ENCODE measurements at places on chromosomes 3 and 15.

DNA sequence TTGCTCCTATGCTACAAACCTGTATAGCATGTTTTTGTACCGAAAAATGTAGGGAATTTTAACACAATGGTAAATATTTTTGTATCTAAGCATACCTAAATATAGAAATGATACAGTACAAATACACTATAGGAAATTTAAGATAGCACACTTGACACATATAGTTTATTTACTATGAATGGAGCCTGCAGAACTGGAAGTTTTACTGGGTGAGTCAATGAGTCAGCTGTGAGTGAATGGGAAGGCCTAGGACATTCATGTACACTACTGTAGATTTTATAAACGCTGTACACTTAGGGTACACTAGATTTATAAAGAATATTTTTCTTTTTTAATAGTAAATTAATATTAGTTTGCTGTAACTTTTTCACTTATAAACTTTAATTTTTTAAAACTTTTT lies 707.7 kb upstream of the EPHA6 start:
- no peak for DNase-seq

- DNase-seq: no peak
Observed at GRCh38 chr3:55725681-55726500, 238.8 kb upstream of the WNT5A start.

DNA sequence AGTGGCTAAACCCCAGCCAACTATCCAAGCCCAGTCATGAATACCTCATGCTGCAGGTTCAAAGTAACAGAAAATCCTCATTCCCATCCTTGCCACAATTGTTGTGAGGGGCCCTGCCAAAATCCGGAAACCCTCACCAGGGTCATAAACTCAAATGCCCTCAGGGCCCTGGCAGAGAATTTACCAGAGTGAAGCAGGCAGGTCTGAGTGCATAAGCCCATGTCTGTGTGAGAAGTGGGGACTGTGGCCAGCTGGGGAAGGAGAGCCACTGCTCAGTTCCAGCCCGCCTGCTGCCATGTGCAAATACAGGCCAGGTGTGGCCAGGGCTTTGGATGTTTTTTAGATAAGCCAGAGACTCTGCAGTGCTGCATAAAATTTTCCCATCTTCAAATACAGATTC lies 7.0 kb downstream of the CEP152 start:
- no peak for DNase-seq

GRCh38 chr3:156643729-156644389 lies 30.5 kb upstream of the TIPARP start:
- DNase-seq: peak; percentile 37

DNA sequence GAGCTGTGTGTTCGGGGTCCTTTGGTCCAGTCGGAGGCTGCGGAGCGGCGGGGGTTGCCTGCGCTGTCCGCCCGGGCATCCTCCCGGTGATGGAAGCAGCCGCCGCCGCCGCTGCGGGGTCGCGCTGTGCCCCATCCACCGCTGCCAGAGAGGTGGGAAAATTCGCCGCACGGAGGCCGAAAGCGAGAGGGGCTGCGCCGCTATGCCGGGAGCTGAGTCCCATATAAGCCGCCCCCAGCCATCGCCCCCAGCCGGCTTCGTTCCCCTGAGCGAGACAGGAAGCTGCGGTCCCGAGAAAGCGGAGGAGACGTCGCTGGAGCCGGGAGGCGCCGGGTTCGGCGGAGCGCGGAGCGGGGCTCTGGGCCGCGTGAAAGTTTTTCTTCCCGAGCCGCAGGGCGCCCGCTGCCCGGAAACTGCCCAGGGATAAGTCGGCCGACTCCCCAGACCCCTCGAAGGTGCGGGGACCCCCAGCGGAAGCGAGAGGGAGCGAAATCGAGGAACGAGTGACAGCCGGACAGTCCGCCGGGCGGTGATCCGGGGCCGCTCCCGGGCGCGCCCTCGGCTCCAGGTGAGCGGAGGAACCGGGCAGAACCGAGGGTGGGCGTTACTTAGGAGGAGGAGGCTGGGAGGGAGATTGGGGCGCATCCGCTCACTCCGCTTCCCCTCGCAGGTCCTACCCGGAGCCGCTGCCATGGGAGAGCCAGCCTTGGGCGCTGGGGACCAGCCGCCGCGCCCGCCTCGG lies 574 bp downstream of the CHST2 start:
- DNase-seq: peak; percentile 8

- DNase-seq: no peak
Observed at GRCh38 chr15:85457392-85457968, 77.1 kb downstream of the AKAP13 start.

- no peak for DNase-seq
Observed at GRCh38 chr3:56782906-56783305, 18.8 kb downstream of the ARHGEF3 start.

- DNase-seq: no peak
Observed at GRCh38 chr3:128170866-128171516, 17.7 kb downstream of the EEFSEC start.

DNA sequence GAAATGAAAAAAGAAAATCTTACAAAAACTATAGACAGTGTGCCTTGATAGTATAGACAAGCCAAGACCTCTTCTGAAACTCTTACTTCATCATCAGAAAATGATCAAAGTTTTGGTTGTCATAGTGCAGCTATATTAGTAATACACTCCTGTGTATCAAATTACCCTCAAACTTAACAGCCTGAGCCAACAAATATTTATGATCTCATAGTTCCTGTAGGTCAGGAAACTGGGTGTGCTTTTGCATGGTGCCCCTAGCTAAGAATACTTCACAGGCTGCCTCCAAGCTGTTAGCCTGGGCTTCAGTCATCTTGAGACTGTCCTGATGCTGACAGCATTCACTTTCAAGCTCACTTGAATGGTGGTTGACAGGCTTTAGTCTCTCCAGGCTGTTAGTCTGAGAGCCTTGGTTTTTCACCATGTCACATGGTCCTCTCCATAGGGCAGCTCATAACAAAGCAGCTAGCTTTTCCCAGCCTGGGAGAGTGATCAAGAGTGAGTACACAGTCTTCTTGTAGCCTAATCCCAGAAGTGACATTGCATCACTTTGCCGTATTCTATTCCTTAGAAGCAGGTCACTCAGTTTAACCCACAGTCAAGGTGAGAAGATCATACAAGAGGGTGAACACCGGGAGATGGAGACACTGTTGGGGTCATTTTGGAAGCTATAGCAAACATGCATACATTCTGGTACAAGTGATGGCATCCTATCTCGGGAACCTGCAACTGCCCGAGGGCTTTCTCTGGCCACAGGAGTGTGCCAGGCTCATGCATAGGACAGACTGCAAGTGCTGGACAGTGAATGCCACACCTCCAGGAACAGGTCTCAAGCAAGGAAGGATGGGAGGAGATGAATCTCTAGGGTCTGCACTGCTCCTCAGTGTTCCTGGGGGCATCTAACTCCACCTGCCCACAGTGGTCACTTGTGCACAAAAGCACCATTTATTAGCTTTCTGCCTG lies 173.4 kb upstream of the CADPS start:
- no peak for DNase-seq

DNA sequence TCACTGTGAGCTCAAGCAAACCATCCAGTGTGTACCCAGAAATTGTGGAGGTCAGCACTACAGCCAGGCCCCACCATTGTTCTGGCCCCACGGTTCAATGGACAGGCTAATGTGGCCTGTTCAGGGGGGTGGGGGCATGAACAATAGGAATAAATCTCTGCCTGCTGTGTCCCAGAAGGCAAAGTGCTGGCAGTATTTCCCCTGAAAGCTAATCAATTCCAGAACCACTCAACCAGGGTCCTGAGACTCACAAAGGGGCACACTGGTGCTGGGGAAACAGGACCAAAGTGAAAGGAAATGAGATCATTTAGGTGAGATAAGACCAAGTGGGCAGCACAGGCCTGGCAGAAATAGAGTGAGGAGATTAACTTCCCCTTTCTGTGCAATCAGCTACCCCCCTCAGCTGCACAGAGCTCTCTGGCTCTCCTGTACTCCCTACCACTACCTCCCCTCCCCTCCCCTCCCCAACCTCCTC lies 11.5 kb downstream of the CRYGS start:
- DNase-seq: no peak

DNA sequence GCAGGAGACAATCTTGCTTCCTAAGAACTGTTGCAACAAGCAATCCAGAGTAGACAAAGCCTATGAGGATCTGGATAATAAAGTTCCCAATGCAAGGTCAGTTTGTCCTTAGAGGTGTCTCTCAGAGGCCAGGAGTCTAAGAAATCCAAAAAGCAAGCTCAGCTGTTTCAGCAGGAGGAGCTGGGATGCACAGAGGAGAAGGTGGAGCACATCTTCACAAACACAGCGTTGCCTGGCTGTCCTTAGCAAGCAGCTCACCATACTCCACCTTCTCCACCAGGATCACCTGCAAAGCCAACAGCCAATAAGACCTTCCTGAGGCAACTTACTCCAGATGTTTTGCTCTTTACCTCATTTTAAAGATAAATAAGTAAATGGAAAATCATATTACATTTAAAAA lies 365 bp downstream of the ZBED2 start:
- DNase-seq: no peak

GRCh38 chr3:46368569-46368968 lies 2.2 kb upstream of the CCR5 start:
- DNase-seq: peak; percentile 84

DNA sequence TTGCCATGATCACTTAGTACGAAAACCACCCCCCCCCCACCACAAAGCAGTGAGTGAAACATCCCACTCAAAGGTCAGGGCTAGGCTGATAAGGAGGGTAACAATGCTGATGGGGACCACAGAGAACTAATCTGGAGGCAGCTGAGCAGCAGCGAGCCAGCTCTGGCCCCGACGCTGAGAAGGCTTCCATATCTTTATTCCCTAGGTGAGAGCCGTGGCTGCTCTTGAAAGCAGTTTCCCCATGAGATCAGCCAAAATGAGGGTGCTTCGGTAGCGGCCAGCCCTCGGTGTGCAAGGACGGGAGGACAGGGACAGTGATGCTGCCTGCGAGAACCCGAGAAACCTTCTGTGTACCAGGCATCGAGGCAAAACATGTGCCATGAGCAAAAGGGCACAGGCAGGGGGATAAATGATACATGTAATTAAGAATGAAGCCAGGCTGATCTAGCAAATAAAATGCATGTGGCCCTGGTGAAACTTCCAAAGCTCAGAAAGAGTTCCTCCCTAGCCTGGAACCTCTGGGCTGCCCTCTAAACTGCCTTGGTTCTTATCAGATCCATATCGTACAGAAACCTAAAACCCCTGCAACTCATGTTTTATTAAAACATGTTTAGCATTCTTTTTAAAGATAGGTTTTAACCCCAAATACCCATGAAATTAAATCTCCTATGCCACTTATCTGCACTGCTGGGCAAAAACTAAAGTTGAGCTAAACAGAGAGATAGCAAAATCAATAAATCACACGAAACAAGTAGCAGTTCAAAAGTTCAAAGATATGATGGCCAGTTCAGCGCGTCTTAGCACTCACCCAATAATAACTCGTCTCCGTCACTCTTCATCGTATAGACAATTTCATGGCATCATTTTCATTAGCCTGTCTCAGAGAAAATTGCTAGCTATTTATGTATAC lies 337.3 kb downstream of the FOXP1 start:
- DNase-seq: no peak

- no peak for DNase-seq
Observed at GRCh38 chr3:71810056-71810455, 25.1 kb upstream of the PROK2 start.

DNA sequence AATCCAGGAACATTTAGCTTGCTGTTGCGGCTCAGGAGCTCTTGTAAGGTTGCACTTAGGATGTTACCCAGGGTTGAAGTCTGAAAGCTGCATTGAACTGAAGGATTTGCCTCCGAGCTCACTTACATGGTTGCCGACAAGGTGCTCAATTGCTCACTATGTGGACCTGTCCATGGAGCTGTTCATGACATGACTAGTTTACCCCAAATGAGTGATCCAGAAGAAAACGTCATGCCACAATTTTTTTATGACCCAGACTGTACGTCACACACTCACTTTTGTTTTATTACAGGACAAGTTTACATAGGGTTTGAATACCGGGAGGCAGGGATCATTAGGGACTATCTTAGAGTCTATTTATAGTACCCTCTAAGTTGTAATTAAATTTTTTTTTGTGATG lies 21.0 kb upstream of the CLDN11 start:
- no peak for DNase-seq

- no peak for DNase-seq
Observed at GRCh38 chr3:198081421-198081844, 121.4 kb downstream of the LMLN start.

GRCh38 chr3:162092751-162093150 lies 596.1 kb downstream of the OTOL1 start:
- no peak for DNase-seq

DNA sequence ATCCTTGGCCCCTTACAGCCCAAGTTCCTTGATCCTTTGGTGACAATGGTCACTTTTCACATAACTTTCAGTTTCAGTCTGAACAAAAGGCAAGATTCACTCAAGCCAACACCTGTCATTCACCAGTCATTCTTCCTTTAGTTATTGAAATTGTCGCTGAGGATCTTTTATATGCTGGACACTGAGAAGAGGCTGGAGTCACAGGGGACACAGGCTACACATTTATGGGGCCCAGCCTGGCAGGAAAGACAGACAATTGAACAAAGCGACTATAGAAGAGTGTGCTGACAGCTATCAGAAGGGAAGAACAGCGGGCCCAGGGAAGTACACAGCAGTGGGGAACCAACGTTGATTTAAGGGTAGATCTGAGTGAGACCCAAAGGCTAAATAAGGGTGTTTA lies 69.8 kb upstream of the PROK2 start:
- no peak for DNase-seq

DNA sequence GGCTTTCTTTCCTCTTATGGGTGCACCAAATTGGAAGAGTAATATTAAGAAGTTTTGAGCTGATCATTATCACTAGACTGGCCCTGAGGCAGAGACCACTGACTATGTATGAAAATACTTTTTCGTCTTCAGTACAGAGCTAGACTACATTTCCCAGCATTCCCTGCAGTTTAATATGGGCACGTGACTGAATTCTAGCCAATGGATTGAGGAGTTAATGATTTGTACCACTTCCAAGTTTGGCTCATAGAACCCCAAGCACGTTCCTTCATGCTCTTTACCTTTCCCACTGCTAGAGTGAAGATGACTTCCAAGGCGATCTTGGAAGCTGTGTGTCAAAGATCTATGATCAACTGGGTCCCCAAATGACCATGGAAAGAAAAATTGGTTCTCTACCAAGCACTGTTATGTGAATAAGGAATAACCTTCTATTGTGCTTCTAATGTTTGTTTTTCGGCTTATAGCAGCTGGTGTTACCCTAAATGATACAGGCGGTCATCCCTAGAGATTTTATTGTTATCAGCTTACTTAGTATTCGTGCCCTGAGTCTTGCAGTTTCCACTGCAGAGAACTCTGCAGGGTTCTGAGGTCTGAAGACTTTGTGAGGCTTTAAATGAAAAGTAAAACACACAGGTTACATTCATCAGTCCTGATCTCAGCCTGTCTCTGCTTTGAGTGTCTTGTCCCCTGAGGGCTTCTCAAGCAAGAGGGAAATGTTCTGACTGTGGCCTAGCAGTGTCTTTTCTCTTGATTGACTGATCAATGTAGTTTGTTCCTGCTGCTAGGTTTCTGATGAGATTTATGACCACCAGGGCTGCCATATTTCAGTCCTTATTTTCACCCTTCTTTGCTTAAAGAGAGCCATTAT lies 486.8 kb downstream of the PDCD6IP start:
- DNase-seq: no peak

- DNase-seq: no peak
Observed at GRCh38 chr15:77544162-77544561, 88.5 kb downstream of the LINGO1 start.

GRCh38 chr15:52331490-52332240 lies 36.1 kb upstream of the MYO5C start:
- peak; percentile 78 for DNase-seq

- DNase-seq: no peak
Observed at GRCh38 chr3:122546151-122546550, 17.9 kb downstream of the PARP9 start.

GRCh38 chr3:23262766-23263165 lies 59.6 kb downstream of the UBE2E2 start:
- DNase-seq: no peak

All from CD4-positive, alpha-beta T cell treated with Interleukin-6 at 100 ng/mL for 8 hours (primary cell).